ENCODE measurements at places on chromosomes 2 and 18. TPM values are rescaled to one million over a fixed set of nuclear protein-coding genes. Genes with fewer than 3 reads are reported as not detected.

Gene COLEC12
- 15.9 TPM for total RNA-seq

Gene ALPP
- not detected for total RNA-seq

Gene PKDCC
- 258 TPM for total RNA-seq

DNA sequence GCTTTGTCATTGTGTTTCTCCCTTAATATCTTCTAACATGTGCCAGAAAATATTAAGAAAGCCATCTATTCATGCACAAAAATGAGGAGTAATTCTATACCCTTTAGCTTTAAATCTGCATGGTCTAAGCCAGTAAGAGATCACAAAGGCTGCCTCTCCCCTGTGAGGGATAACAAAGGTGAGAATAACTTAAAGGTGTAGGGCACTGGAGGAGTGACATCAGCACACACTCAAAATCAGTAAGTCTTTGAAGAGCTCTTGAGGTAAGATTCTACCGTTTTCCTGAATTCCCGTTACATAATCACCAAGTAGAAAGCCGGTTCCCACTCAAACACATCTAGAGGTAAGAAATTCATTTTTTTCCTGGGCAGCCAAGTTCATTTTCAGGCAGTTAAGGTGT, 123.9 kb upstream of the SULT1C3 start:
- H3K36me3 ChIP-seq, result no peaks in the 10 kb centered on the region
- no peak overlapping the region for H3K4me3 ChIP-seq
- H3K4me1 ChIP-seq, result no peaks in the 10 kb centered on the region

- H3K36me3 ChIP-seq, result no peaks in the 10 kb centered on the region
- no peak overlapping the region for H3K27ac ChIP-seq
- H3K4me3 ChIP-seq, result no peak overlapping the region
- no peak for DNase-seq
Measured at GRCh38 chr2:168119515-168120141, 127.8 kb downstream of the STK39 start.

DNA sequence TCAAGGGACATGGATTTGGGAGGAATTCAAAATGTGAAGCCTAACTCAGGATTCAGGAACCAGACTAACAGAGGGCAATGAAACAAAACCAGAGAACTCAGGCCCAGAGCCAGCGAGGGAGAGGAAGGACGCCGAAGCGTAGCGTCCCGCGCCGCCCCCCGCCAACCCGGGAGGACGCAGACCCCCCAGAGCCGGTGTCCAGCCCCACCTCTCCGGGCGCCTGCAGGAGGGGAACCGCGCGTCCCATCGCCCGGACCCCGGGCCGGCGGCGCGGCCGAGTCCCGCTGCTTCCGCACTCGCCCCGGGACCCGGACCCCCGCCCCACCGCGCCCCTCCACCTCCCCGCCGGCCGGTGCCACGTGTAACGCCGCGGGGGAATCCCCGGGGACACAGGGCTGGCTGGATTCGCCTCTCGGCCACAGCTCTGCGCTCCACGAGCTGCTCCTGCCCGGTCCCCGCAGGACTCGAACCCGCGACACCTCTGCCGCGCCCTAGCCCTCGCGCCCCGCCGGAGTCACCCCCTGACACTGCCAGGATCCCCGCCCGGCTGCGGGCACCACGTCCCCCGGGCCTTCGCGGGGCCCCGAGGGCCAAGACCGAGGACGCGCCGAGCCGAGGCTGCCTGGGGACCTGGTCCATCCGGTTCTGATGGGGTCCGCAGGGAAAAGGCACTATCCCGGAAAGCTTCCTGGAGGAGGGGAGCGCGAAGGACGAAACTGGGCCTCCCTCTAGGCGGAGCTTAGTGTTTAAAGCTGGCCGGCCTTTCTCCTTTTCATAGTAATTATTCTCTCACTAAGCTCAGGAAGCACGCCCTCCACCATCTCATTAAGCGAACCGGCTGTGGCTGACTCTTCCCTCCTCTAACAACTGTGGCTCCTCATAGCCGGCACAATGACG, 40.4 kb upstream of the FAM124B start:
- peak; percentile 79 for DNase-seq
- H3K27ac ChIP-seq, result no peak overlapping the region
- H3K4me3 ChIP-seq, result peak overlapping the region; percentile 6
- H3K36me3 ChIP-seq, result no peaks in the 10 kb centered on the region
- H3K27me3 ChIP-seq, result no peaks in the 10 kb centered on the region

GRCh38 chr2:42232024-42232423, 62.9 kb downstream of the EML4 start:
- no peaks in the 10 kb centered on the region for H3K27me3 ChIP-seq
- no peaks in the 10 kb centered on the region for H3K36me3 ChIP-seq
- DNase-seq, result no peak
- no peak overlapping the region for H3K27ac ChIP-seq
- H3K4me3 ChIP-seq, result no peak overlapping the region

DNA sequence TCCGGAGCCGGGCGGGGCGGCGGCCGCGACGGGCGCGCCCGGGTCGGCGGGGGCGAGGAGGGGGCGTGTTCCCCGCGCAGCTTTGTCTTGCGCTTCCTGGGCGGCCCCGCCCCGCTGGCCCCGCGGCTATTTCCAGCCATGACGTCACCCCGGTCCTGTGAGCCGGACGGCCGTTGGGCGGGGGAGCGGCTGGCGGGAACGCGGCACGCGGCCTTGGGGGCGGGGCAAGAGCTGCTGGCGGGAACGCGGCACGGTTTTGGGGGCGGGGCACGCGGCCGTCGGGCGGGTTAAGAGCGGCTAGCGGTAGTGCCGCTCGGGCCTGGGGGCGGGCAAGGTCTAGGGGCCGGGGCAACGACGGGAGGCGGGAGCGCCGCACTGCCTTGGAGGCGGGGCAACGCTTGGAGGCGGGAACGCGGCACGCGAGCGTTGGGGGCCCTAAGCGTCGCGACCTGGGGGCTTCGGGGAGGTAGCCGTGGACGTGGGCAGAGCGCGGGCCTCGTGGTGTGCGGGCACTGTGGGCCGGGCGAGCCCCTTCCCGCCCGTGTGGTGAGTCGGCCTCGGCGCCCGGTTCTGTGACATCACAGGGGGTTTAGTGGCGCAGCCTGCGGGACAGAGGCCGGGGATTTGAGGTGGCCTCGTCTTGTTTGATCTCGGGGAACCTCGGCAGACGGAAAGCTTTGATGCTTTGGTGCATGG, 704 bp downstream of the KLF11 start:
- peak overlapping the region; percentile 93 for H3K27ac ChIP-seq
- H3K4me3 ChIP-seq, result peak overlapping the region; percentile 75
- H3K4me1 ChIP-seq, result no peaks in the 10 kb centered on the region
- H3K36me3 ChIP-seq, result peaks cover 3% of the 10 kb centered on the region
- H3K27me3 ChIP-seq, result no peaks in the 10 kb centered on the region

- no peaks in the 10 kb centered on the region for H3K4me1 ChIP-seq
- no peak overlapping the region for H3K4me3 ChIP-seq
- no peaks in the 10 kb centered on the region for H3K27me3 ChIP-seq
- no peaks in the 10 kb centered on the region for H3K36me3 ChIP-seq
- DNase-seq, result no peak
- no peak overlapping the region for H3K27ac ChIP-seq
Measured at GRCh38 chr2:149782572-149782971, 195.0 kb upstream of the MMADHC start.

GRCh38 chr2:238796223-238796885, 51.5 kb upstream of the TWIST2 start:
- DNase-seq, result no peak
- no peak overlapping the region for H3K27ac ChIP-seq
- no peaks in the 10 kb centered on the region for H3K27me3 ChIP-seq
- H3K4me3 ChIP-seq, result no peak overlapping the region

DNA sequence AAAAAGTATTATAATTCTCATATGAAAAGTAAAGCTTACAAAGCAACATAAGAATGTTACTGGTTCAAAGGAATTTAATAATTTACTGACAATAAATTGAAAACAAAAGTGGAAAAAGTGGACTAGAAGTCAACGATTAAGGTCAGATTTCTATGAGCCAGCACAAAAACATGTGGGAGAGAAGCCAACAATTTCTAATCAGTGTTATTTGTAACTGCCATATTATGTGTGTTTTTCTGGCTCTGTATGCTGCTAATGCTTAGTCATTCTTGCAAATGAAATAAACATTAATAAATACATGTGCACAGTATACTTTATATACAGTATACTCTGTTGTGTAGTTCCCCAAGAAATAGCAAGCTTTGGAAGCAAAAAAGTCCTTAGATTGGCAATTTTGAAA, 301.3 kb upstream of the RGPD4 start:
- no peaks in the 10 kb centered on the region for H3K27me3 ChIP-seq
- H3K27ac ChIP-seq, result no peak overlapping the region
- no peaks in the 10 kb centered on the region for H3K36me3 ChIP-seq
- H3K4me3 ChIP-seq, result no peak overlapping the region
- H3K4me1 ChIP-seq, result no peaks in the 10 kb centered on the region

DNA sequence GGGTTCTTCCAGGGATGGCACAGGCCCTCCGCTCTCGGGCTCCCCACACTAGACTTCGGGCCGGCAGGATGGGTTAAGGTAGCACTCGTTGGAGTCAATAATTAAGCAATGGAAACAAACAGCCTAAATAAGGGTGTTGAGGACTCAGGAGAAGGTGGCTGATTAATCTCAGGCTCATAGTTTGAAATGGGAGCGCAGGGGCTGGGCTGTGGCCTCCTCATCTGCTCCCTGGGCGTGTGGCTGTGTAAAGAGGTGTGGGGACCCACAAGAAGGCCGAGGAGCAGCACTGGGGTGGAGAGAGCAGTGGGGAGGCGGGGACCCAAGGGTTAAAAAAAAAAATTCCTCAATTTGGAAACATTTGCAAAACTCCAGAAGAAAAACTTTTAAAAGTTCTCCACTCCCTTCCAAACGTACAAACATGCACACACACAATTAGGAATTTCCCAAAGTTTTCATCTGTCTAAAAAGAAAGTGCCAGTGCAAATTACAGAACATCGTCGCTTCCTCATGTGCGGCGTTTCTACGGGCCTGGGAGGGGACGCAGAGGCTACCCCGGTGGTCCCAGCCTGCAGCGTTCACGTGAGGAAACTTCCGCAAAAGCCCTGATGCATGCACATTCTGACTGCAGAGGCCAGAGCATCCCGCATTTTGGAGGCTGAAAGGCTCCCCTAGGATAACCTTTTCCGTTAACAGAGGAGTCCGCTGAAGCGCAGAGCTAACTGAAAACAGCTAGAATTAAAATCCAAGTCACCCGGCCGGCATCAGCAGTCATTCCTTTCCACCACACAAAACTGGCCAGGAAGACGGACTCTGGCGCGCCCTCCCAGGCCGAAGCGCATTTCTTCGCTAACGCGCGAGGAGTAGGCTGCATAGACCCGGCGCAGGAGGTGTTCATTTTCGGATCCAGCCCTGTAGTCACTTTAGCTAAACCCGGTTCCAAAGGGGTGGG, 1.0 kb upstream of the TUBB6 start:
- H3K27me3 ChIP-seq, result no peaks in the 10 kb centered on the region
- no peaks in the 10 kb centered on the region for H3K36me3 ChIP-seq
- no peaks in the 10 kb centered on the region for H3K4me1 ChIP-seq
- H3K27ac ChIP-seq, result peak overlapping the region; percentile 96

- H3K4me3 ChIP-seq, result no peak overlapping the region
- H3K27ac ChIP-seq, result no peak overlapping the region
- H3K36me3 ChIP-seq, result no peaks in the 10 kb centered on the region
- peak; percentile 40 for DNase-seq
- H3K27me3 ChIP-seq, result no peaks in the 10 kb centered on the region
Measured at GRCh38 chr2:240786355-240786841, 33.6 kb downstream of the KIF1A start.

DNA sequence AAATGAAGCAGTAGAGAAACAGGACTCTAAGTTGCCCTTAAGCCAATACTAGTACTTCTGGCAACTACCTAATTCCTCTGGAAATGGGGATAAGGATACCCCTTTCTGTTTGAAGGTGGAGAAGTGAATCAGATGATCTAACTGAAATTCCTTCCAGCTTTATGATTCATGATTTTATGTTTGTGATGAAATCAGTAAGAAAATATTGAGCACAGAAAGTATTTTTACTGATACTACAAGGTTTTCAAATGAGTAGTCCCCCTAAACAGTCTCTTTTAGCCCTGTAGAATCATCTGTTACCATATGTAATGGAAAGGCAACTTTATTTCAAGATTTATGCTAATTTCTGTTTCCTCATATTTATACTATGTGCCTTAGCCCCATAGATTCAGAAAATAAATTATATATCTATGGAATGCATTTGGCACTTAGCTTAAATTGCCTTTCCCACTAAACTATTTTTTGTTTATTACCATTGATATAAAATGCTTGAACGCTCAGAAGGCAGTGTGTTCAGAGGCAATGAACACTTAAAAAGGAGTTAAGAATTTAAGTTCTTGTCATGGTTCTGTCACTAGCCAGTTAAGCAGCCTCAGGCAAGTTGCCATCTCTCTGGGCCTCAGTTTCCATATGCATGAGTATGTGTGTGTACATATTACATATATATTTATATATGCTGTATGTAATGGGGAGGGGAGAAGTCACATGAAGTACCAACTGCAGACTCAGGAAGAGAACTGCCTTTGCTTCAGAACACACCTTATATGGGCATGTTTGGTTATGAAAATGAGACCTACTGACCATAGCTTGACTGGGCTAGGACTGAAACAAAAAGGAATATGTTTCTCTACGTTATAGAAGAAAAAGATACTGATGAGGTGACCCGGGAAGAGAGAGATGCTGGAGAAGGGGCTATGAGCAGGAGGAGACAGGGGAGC, 97.7 kb downstream of the CDC42EP3 start:
- H3K4me1 ChIP-seq, result peaks cover 2% of the 10 kb centered on the region
- no peaks in the 10 kb centered on the region for H3K27me3 ChIP-seq

- peak; percentile 86 for DNase-seq
- peaks cover 1% of the 10 kb centered on the region for H3K4me1 ChIP-seq
- no peaks in the 10 kb centered on the region for H3K27me3 ChIP-seq
- H3K27ac ChIP-seq, result peak overlapping the region; percentile 67
- no peaks in the 10 kb centered on the region for H3K36me3 ChIP-seq
- H3K4me3 ChIP-seq, result peak overlapping the region; percentile 88
Measured at GRCh38 chr2:9422321-9423099, 818 bp downstream of the ITGB1BP1 start.

- H3K27ac ChIP-seq, result no peak overlapping the region
- H3K36me3 ChIP-seq, result no peaks in the 10 kb centered on the region
Measured at GRCh38 chr2:215900843-215901242, 112.5 kb downstream of the MREG start.

- no peaks in the 10 kb centered on the region for H3K4me1 ChIP-seq
- H3K27ac ChIP-seq, result no peak overlapping the region
- H3K27me3 ChIP-seq, result no peaks in the 10 kb centered on the region
- H3K4me3 ChIP-seq, result no peak overlapping the region
- no peaks in the 10 kb centered on the region for H3K36me3 ChIP-seq
Measured at GRCh38 chr2:185757356-185757755, 18.8 kb downstream of the FSIP2 start.

DNA sequence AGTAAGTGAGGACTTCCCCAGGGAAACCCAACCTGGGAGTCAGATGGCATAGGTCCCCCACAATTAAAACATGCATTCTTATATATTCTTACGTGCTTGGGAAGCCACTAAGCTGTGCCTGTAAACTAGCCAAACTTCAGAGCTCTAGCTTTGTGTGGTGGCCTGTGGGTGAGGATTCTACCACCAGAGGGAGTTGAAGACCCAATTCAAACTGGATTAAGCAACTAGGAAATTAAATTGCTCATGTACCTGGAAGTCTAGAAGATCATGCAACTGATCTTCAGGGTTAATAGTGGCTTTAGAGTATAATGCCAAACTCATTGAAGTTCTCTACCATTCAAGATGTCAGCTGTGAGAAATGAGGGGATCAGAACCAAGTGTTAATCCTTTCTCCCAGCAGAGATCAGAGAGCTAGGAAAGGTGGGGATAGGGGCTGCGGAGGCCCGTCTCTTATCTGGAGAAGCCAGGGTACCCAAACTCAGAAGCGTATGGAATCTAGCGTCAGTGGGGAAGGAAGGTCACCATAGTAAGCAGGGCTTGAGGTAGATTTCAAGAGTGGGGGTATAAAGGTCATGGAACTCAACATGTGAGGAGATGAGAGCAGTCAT, 53.2 kb upstream of the CCDC85A start:
- H3K27ac ChIP-seq, result no peak overlapping the region
- H3K4me3 ChIP-seq, result no peak overlapping the region
- H3K4me1 ChIP-seq, result no peaks in the 10 kb centered on the region

Data from aorta (tissue), 5 donors.